ENCODE measurements at places on chromosomes 5 and 9.

- DNase-seq: no peak
These were observed 3.1 kb upstream of the ZNF169 start for GRCh38 chr9:94256007-94256406.

DNA sequence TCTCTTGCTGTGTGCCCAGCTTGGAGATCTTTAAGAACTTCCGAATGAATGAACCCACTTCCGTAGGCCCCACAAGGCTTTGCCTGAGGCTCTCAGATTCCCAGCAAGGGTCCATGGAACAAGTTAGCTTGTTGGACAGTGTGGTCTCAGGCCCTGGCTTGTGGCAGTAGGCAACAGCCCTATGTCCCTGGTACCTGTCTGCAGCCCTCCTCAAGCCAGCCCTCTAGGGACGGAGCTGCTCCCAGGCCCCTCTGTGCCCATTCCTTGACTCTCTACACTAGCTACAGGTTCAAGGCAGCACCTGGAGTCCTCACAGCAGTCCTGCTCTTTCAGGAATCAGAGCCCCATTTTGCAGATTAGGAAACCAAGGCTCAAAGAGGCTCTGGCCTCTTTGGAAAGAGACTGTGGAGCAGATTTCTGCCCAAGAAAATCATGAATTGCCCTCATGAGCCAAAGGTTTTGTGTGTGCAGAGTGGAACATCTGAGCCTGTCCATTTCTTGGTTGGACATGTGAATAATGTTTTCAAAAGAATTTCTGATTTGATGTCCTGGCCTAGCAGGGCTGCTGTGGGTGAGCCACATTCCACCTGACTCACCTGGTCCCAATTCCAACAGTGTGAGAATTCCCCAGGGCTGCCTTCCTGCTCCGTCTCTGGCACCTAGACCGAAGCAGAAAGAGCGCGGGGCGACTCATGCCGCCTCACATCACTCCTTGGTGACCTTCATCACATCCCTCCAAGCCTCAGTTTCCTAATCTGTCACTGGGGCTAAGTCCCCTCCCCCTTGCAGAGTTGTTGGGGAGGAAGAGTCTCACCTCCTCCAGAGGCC, 131.7 kb downstream of the BARX1 start:
- no peak for DNase-seq

DNA sequence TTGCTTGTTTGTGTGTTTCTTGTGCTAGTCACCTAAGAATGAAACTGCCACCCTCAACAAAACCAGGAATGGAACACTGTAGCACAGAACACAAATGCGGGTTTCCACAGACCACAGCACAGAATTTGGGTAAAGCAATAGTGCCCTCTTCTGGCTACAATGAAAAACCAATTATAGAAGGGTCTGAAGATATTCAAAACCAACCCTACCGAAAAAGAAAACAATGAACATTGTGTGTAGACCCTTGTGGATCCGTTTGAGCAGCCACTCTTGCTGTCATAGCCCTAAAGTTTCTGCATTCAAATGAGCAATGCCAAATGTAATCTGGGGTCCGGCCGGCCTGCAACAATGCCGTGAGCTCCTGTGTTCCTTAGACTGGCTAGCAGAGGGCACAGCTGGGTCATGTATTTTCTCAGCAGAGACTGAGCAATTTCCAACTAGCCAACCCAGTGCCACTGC, 8.3 kb upstream of the ENC1 start:
- DNase-seq: peak; percentile 31

- DNase-seq: peak; percentile 92
These were observed 5.3 kb downstream of the RALGDS start for GRCh38 chr9:133115604-133116345.

DNA sequence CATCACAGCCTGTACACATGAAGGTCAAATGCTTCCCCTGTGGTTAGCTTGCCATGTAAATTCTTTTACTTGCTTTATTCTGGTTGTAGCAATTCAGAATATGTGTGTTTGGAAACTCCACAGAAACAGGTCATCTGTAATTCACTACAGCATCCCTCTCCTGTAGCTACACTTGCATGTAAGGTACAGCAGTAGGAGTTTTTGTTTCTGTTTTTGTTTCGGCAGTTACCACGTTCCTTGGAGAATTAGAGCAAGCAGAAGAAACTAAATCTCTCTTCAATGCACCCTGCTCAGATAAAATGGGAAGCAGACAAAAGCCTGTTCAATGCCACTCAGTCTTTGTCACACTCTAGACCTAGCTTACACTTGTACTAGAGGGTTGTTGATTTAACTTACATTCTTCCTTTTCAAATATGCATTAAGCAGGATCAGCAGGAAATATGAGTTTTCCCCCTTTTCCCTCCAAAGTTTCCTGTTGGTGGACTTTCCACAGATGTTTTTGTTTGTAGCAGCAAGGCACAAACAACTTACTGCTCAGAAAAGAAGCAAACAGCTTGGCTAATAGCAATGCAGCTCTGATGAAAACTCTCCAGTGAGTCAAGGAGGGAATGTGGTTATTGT, 80.9 kb downstream of the YIPF5 start:
- no peak for DNase-seq

DNA sequence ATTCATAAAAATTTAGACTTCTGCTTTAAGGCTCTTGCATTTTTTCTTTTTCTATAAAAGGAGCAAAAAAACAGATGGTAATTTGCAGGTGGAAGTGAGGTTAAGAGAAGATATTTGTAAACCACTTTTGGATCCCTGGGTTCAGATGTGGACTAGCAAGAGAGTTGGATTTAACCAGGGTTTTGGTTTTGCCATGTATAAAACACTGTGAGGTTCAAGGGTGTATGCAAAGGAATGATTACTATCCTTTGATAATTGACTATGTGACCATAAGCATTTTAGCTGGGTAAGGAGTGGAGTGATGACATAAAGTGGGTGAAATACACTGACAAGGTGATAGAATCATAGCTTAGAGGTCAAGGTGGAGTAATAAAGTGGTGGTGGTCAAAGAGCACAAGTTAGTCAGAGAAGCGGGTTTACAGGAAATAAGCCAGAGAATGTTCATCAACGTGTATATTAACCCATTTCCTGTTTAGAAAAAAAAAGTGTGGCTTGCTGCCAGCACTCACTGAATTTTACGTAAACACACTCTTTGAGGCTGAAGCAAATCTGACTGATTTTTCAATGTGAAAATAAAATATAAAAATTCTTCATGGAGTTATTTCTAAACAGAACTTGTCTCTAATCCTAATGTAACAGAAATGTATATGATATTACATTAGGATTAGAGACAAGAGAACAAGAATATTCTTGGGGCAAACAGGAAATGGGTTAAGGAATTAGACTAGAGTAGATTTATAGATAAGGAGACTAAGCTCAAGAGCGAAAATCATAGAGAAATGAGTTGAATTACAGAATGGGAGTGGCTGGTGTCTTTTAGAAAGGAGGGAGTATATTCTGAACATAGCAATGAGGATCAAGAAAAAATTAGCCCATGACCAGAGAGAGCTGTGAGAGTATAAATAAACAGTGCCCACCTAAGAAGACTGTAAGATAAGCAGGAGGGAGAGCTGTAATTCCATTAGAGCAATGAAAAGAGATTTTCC, 74.5 kb downstream of the CDKN2A start:
- DNase-seq: no peak

GRCh38 chr9:34665381-34666250, 3.2 kb upstream of the CCL27 start:
- DNase-seq: peak; percentile 80

DNA sequence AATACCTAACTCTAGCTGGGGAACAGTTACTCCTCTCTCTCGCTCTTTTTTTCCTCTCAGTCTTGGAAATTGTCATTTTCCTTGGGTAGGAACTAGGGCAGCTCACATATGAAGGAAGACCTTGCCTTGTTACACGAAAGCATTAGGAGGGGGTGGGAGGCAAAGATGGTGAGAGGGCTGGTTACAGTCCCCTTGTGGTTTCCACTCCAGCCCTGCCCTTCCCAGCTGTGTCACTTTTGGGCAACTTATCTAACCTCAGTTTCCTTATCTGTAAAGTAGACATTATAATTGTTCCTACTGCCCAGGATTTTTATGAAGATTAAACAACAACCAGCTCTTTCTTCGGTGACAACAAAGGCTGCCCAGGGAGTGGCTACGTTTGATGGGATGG, 196.2 kb upstream of the CLINT1 start:
- no peak for DNase-seq

GRCh38 chr5:105924366-105924765, 1746.4 kb downstream of the EFNA5 start:
- DNase-seq: no peak

- no peak for DNase-seq
These were observed 628.8 kb upstream of the RGMB start for GRCh38 chr5:98144710-98145109.

GRCh38 chr9:120921661-120922181, 4.9 kb downstream of the TRAF1 start:
- no peak for DNase-seq

DNA sequence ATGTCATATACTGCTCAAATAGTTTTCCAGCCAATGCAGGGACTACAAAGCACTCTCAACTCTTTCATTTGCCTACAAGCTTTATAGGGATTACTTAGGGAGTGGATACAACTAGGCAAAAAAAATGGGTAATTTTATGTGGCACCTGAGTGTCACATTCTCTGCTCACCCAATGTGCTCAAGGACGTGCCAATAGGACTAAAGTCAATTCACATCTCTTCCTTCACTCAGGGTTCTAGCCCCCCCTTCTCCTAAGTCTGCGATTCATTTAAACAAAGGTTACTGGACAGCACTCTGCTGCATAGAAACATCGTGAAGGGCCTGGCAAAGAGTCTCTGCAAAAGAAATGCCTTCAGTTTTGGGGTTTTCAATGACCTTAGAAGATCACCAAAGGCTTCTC, 142.3 kb downstream of the TSSK1B start:
- no peak for DNase-seq

DNA sequence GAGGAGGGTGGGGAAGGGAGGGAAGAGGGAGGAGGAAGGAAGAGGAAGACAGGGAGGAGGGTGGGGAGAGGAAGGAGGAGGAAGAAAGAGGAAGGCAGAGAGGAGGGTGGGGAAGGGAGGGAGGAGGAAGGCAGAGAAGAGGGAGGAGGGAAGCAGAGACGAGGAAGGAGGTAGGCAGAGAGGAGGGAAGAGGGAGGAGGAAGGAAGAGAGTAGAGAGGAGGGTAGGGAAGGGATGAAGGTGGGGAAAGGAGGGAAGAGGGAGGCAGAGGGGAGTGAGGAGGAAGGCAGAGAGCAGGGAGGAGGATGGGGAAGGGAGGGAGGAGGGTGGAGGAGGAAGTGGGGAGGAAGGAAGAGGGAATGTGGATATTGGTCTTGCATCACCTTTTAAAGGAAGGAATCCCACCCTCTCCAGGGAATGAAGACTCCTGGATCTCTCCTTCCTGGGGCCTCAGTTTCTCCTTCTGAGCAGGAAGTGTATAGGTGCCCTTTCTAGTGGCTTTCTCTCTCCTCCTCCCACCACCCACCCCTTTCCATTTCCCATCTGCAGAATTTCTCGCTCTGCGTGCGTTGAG, 188.9 kb upstream of the ZNF618 start:
- no peak for DNase-seq

DNA sequence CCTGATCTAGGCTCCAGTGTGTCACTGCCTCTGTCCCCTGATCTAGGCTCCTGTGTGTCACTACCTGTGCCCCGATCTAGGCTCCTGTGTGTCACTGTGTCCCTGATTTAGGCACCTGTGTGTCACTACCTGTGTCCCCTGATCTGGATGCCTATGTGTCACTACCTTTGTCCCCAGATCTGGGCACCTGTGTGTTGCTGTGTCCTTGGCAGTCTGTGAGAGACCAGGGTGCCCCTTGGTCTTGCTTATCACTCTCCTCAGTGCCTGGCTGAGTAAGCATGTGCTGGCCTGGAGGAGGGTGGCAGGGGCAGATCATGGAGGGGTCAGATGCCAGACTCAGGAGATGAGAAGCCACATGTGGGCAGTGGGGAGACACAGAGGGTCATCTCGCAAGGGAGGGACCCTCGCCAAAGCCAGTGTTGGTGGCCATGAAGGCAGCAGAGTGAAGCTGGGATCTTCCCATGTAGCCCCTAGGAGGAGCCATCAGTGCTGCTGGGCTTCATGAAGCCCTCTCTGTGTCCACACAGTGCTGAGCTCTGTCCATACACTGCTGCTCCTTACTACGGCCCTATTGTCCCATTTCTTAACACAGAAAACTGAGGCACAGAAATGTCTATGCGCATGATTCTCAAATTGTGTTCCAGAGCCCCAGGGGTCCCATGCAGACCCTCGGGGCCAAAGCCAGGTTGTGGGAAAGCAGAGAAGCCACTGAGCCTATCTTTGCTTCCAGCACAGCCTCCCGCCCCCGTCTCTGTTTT, 15.5 kb downstream of the OLFML2A start:
- DNase-seq: no peak

DNA sequence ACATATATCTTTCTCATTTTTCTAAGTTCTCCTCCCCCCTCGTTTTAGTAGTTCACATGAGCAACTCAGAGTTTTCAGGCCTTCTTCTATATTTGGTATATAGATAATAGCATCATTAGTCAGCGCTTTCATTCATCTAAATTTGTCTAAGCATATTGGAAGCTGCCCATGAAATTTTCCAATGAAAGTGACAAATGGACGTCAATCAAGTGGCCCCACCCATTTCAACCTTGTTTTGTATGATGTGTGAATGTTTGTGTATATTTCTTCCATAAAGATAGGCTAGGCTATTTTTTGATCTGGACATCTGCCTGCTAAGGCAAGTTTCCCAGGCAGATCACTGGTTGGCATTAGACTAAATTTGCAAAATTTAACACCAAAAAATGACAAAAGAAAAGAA, 104.0 kb upstream of the SSBP2 start:
- DNase-seq: no peak

DNA sequence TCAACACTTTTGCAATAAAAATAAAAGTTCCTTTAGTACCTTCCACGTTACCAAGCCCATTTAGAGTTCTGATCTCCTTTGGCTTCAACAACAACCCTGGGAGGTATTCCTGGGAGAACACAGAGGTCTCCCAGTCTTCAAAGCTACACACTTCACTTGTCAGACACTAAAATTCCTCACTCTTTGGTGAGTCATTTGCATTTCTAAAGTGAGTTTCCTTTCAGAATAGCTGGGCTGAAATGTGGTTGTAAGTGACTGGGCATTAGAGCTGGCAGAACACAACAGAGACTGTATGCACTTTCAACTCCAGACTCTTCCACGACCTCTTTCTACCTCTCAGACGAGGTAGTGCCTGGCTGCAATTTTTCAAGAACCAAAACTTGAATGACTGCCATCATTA, 11.5 kb upstream of the F2RL1 start:
- DNase-seq: no peak

DNA sequence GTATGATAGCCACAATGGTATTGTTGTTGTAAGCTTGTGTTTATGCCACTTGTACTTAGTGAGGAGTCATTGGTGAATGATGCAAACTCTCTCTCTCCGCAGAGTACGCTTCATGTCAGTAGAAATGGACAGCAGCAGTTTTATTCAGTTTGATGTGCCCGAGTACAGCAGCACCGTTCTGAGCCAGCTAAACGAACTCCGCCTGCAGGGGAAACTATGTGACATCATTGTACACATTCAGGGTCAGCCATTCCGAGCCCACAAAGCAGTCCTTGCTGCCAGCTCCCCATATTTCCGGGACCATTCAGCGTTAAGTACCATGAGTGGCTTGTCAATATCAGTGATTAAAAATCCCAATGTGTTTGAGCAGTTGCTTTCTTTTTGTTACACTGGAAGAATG, 18.8 kb downstream of the ZBTB34 start:
- DNase-seq: no peak
